ENCODE measurements at places on chromosomes 12 and 14.

- DNase-seq: no peak
Observed at GRCh38 chr12:95882873-95883272, 24.1 kb downstream of the SNRPF start.

DNA sequence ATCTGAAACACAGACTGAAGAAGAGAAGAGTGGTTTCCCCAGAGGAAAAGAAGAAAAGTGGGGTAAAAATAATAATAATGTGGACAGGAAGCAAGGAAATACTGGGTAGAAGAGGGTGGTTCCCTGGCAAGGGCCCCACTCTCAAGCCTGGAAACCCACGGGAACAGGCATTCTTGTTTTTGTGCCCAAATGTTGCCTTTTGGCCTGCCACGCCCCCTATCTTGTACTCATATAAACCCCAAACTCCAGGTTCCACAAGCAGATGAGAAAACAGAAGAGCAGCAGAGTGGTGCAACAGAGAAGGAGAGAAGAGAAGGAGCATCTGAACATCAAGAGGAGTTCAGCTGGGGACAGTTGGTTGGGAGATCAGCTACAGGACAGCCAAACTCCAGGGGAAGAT lies 51.2 kb downstream of the NDUFA12 start:
- DNase-seq: no peak

DNA sequence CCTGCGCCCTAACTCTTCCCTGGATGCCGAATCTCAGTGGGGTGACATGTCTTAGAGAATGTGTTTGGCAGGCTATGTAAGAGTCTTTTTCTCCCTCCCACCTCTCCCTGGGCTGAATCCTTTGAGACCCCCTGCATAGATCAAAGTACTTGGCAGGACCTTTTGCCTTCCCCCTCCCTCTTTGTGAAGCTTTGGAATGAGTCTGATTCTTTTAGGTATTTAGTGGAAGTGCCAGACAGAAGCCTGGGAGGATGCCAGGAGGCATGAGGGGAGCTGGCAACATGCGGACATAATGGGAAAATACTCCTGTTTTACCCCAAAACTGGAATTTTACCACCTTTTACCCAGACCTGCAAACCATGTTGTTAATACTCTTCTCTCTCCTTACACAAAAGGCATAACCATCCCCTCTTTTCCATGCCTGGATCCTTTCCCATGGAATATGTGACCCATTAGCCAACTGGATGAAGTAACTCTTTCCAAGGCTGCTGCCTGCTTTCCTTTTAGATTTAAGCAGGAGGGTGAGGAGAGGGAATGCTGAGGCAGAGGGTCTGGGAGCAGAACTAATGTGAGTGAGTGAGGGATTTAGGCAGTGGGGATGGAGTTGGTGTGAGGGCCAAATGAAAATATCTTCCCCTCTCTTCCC lies 41.7 kb downstream of the TTLL5 start:
- no peak for DNase-seq

DNA sequence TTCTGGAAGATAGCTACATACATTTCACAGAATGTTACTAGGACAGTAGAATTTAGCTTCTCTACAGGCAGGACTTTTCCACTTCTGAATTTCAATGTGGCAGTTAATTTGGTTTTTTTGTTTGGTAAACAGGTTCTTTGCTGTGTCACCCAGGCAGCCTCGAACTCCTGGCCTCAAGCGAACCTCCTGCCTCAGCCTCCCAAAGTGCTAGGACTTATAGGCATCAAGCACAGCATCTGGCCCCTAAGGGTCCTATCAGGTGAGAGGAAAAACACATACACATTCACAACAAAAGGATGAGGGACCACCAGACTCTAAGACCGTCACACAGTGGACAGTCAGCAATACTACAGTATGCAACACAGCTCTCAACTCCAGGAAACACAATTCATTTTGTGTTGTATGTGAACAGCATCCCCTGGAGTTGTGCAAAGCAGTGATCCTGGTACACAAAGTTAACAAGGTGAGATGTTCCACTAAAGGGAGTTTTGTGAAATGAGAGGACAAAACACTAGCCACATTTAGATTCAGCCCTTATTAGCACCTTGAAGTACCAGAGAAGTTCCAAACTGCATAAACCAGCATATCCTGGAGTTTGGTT lies 6.9 kb downstream of the ATP2B1 start:
- DNase-seq: no peak
